ENCODE measurements at places on chromosomes 3 and 15.

DNA sequence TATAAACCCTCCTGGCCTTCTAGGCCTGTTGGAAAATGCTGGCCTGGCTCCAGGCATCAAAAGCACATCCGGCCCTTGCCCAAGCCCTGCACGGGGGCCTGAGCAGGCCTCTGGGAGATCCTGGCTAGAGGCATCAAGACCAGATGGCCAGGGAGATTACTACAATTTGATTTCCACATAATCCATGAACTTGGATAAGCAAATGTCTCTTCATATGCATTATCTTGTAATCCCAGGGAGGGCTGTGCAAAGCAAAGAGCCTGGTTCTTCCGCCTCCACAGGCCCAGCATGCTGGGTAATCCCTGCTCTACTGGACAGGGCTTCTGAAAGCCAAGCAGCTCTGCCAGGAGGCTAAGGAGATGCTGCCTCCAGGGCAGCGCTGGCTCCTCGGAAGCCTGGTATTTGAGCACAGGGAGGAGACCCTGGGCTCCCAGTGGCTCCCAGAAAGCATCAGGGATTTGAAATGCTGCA, 18.2 kb downstream of the MRPL46 start:
- H3K4me1 ChIP-seq, result no peaks in the 10 kb centered on the region
- no peak overlapping the region for H3K4me3 ChIP-seq
- no peaks in the 10 kb centered on the region for H3K36me3 ChIP-seq
- no peak for DNase-seq

DNA sequence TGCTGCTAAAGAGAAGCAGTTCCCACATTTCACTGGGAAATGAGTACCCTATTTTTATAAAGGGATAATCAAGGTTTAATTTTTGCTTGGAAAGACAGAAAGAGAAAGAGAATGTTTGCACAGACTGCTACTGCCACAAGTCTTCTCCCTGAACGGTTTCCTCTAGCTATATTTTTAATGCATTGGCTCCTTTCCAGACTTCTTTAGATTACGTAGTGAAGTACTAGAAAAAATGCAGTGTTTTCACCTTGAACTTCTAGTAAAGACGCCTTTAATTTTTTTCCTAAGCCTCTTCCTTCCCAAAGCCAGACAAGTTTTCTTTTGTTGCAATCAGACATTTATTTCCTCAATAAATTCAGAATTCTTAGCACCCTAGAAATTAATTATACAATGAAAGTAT, 248.3 kb upstream of the CCDC54 start:
- no peak overlapping the region for H3K27ac ChIP-seq
- no peaks in the 10 kb centered on the region for H3K36me3 ChIP-seq
- no peaks in the 10 kb centered on the region for H3K27me3 ChIP-seq
- H3K4me1 ChIP-seq, result peaks cover under 1% of the 10 kb centered on the region

GRCh38 chr15:62488387-62488786, 323.3 kb upstream of the C2CD4B start:
- H3K4me3 ChIP-seq, result no peak overlapping the region
- H3K36me3 ChIP-seq, result no peaks in the 10 kb centered on the region
- no peaks in the 10 kb centered on the region for H3K27me3 ChIP-seq
- DNase-seq, result no peak
- peaks cover 41% of the 10 kb centered on the region for H3K4me1 ChIP-seq

GRCh38 chr3:149806171-149806778, 6.7 kb upstream of the RNF13 start:
- no peaks in the 10 kb centered on the region for H3K36me3 ChIP-seq
- no peak for DNase-seq
- peaks cover 8% of the 10 kb centered on the region for H3K27me3 ChIP-seq
- no peak overlapping the region for H3K4me3 ChIP-seq
- no peaks in the 10 kb centered on the region for H3K4me1 ChIP-seq
- no peak overlapping the region for H3K27ac ChIP-seq

DNA sequence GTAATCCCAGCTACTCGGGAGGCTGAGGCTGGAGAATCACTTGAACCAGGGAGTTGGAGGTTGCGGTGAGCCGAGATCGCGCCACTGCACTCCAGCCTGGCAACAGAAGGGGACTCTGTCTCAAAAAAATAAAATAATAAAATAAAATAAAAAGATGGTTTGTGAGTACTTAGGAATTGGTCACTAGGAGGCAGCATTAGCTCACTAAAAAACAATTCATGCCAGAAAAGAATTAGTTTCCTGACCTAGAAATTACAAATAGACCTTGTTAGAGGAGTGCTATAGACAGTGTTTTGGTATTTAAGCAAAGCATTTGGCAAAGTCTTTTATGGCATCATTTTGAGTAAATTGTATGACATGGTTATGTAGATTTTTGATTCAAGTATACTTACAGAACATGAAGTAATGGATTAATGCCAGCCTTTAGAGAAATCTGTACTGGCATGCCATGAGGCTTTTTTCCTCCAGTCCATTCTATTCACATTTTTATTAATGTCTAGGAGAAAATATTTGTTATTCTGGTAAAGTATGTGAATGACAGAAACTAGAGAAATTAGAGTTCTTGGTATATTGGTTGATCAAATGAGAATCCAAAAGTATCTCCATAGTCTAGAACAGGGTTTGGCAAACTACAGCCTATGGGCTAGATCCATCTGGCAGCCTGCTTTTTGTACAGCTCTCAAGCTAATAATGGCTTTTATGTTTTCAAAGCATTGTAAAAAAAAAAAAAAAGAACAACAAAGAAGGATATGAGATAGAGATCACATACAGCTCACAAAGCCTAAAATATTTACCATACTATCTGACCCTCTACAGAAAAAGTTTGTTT, 81.6 kb downstream of the LRRC49 start:
- no peak overlapping the region for H3K27ac ChIP-seq
- H3K4me1 ChIP-seq, result no peaks in the 10 kb centered on the region
- no peak for DNase-seq
- H3K27me3 ChIP-seq, result no peaks in the 10 kb centered on the region
- no peaks in the 10 kb centered on the region for H3K36me3 ChIP-seq

DNA sequence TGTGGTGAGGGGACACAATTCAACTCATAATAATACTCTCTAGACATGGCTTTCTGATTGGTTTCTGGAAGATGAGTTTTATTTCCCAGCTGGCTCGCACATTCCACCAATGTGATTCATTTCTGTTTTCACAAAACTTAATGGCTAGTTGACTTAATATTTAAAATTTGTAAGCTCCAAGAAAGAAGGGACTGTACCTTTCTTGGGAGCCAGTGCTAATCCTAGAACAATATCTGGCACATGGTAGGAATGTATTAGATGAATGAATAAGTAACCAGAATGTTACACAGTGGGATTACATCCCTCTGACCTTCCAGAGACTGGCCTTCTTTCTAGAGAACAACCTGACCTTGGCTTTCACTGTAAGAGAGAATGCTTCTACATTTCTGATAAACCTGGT, 262.8 kb downstream of the RORA start:
- H3K27ac ChIP-seq, result no peak overlapping the region
- H3K27me3 ChIP-seq, result no peaks in the 10 kb centered on the region
- H3K36me3 ChIP-seq, result no peaks in the 10 kb centered on the region
- no peak overlapping the region for H3K4me3 ChIP-seq
- DNase-seq, result no peak

GRCh38 chr3:101827211-101828174, 21.8 kb upstream of the NFKBIZ start:
- H3K4me3 ChIP-seq, result peak overlapping the region; percentile 82
- H3K27ac ChIP-seq, result peak overlapping the region; percentile 69
- H3K4me1 ChIP-seq, result peaks cover 10% of the 10 kb centered on the region
- peak; percentile 88 for DNase-seq
- no peaks in the 10 kb centered on the region for H3K27me3 ChIP-seq
- H3K36me3 ChIP-seq, result no peaks in the 10 kb centered on the region

DNA sequence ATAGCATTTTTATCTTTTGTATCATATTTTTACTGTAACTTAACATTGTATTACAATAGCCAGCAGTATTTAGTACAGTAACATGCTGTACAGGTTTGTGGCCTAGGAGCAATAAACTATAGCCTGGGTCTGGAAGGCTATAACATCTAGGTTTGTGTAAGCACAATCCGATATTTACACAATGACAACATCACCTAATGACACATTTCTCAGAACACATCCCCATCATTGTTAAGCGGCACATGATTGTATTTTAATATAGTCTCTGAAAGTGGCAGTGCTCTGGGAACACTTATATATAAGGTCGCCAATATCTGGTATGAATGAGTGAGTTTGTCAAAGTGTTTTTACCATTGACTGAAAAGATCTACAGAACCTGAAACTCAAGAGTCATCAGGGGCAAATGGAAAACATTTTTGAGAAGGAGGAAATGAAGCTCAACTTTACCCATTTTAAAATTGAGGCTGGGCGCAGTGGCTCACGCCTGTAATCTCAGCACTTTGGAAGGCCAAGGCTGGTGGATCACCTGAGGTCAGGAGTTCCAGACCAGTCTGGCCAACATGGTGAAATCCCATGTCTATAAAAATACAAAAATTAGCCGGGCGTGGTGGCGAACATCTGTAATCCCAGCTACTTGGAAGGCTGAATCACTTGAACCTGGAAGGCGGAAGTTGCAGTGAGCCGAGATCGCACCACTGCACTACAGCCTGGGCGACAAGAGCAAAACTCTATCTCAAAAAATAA, 38.8 kb upstream of the TNFSF10 start:
- no peak overlapping the region for H3K4me3 ChIP-seq
- no peaks in the 10 kb centered on the region for H3K4me1 ChIP-seq
- no peaks in the 10 kb centered on the region for H3K36me3 ChIP-seq
- no peak overlapping the region for H3K27ac ChIP-seq
- no peak for DNase-seq
- no peaks in the 10 kb centered on the region for H3K27me3 ChIP-seq

GRCh38 chr3:1969281-1969680, 129.4 kb upstream of the CNTN4 start:
- H3K4me3 ChIP-seq, result no peak overlapping the region
- no peak overlapping the region for H3K27ac ChIP-seq
- H3K36me3 ChIP-seq, result no peaks in the 10 kb centered on the region
- no peaks in the 10 kb centered on the region for H3K27me3 ChIP-seq
- no peak for DNase-seq
- no peaks in the 10 kb centered on the region for H3K4me1 ChIP-seq

DNA sequence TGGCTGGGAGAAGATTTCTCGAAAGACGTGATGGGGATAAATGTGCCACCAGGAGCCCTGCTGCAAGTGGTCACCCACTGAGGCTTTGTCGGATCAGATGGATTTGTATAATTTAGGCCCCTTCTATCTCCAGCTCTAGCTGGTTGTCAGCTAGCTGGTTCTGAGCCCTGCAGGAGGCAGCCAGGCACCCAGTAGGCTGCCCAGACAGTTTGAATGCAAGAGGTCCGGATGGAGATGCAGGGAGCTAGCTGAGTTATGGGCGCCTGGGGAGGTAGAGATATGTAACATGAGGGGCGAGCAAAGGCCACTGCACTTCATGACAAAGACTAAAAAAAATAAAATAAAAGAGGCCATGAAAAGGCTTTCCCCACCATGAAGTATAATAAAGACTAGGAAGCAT, 35.1 kb upstream of the ADPGK start:
- no peaks in the 10 kb centered on the region for H3K4me1 ChIP-seq
- no peaks in the 10 kb centered on the region for H3K36me3 ChIP-seq
- no peak overlapping the region for H3K4me3 ChIP-seq
- no peak for DNase-seq

- H3K27me3 ChIP-seq, result no peaks in the 10 kb centered on the region
- peaks cover 34% of the 10 kb centered on the region for H3K36me3 ChIP-seq
- H3K4me1 ChIP-seq, result peaks cover 12% of the 10 kb centered on the region
- peak; percentile 87 for DNase-seq
- H3K4me3 ChIP-seq, result peak overlapping the region; percentile 94
- no peak overlapping the region for H3K27ac ChIP-seq
Observed at GRCh38 chr3:183427876-183428446, 458 bp downstream of the MCF2L2 start.

GRCh38 chr3:76352051-76352450, 566.7 kb upstream of the ZNF717 start:
- no peaks in the 10 kb centered on the region for H3K36me3 ChIP-seq
- H3K27me3 ChIP-seq, result no peaks in the 10 kb centered on the region
- H3K4me3 ChIP-seq, result no peak overlapping the region
- H3K27ac ChIP-seq, result no peak overlapping the region
- DNase-seq, result no peak

DNA sequence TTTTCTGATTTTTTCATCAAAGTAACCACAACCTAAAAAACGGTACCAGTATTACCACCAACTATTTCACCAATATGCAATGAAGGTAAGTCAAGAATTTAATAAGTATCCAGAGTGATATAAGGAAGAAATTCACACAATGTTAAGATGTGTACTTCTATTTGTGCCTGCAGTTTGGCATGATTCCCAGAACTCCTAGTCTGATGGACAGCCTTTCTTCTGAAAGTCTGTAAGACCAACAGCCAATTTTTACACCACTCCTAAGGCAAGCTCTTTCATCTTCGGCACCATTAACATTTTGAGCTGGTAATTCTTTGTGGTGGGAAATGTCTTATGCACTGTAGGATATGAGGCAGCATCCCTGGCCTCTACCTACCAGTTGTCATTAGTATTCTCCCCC, 108.3 kb downstream of the VPS13C start:
- H3K4me1 ChIP-seq, result no peaks in the 10 kb centered on the region
- no peak overlapping the region for H3K4me3 ChIP-seq
- no peaks in the 10 kb centered on the region for H3K27me3 ChIP-seq
- no peak overlapping the region for H3K27ac ChIP-seq
- DNase-seq, result no peak

GRCh38 chr3:189361103-189361835, 189.5 kb downstream of the TPRG1 start:
- no peaks in the 10 kb centered on the region for H3K27me3 ChIP-seq
- no peak overlapping the region for H3K4me3 ChIP-seq
- no peaks in the 10 kb centered on the region for H3K36me3 ChIP-seq
- no peak overlapping the region for H3K27ac ChIP-seq
- H3K4me1 ChIP-seq, result no peaks in the 10 kb centered on the region
- DNase-seq, result no peak
